Stimulated activated CD8-positive, alpha-beta memory T cell treated with anti-CD3 and anti-CD28 coated beads, Interleukin-15, amount 100 ng/mL, for 4 hours (primary cell): ENCODE measurements at places on chromosomes 4 and X.

DNA sequence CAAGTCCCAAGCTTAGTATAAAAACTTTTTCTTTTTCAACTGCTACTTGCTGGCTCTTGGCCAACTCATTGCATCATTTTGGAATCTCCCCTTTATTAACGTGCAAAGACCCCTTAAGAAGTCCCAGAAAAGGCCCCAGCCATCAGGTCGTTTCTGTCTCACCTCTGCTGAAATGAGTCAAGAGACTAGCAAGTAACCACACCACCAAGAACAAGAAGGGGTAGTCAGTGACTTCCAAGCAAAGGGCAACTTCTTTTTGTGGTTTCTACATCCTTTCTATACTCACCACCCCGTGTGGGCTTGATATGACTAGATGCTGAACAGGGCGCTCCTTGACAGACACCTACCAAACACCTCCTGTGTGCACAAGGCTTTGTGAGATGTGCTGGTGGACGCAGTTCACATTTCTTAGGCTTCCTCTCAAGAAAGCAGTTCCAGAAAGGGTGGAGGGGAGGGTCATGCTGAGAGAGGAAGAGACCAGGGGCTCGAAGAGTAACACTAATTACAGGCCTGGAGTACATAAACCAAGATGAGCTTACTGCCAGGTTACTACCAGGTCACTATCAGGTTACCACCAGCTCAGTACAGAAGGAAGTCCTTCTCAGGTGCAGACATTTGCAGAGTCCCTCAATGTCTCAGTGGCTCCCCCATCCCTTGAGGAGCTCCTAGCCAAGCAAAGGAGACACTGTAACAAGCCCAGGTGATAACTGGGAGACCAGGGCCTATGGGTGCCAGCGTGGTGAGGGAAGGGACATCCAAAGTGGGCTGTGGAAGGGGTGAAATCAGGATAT lies 19.3 kb downstream of the JAKMIP1 start:
- DNase-seq: peak; percentile 23

DNA sequence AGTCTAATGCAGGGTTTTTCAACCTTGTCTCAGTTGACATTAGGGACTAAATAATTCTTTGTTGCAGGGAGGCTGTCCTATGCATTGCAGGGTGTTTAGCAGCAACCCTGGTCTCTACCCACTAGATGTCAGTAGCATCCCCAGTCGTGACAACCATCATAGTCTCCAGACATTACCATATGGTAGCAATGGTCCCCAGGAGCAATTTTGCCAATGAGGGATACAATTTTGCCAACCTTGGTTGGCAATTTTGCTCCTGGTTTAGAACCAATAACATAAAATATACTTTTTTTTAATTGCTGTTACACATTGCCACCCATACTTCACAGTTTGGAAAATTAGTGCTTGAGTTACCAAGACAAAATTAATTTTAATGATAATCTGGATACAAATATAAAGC lies 6.0 kb downstream of the EREG start:
- DNase-seq: no peak

GRCh38 chrX:1500701-1501624 lies 36.0 kb downstream of the P2RY8 start:
- DNase-seq: no peak

GRCh38 chrX:153592091-153592833 lies 6.7 kb downstream of the CCNQ start:
- DNase-seq: no peak

- DNase-seq: peak; percentile 21
These were observed 66.7 kb downstream of the COQ2 start for GRCh38 chr4:83217721-83218522.

DNA sequence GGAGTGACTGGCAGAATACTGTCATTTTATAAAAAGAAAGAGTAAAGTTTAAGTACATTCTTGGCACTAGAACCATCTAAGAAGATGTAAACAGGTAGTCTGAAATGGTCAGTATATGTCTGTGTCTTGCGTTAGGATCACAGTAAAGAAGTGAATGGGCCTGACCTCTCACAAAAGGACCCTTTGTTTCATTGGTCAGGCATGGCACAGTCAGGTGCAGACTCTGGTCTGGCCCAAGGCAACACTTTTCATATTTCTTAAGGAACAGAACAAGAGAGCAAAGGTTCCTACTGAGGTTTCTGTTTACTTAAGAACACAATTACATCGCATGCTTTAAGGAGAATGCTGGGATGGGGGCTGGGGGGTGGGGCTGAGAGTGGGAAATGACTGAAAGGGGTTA lies 48.1 kb downstream of the RPGR start:
- no peak for DNase-seq

GRCh38 chrX:50700921-50701320 lies 113.1 kb downstream of the SHROOM4 start:
- no peak for DNase-seq

GRCh38 chr4:145709336-145709735 lies 29.4 kb downstream of the C4orf51 start:
- no peak for DNase-seq
